MM.1S (cell line): ENCODE measurements at places on chromosomes 3 and 15.

- H3K27me3 ChIP-seq, result no peaks in the 10 kb centered on the region
- peaks cover 8% of the 10 kb centered on the region for H3K4me1 ChIP-seq
- H3K36me3 ChIP-seq, result 0 out of 2 replicates have a peak, but pooled peaks cover under 1% of the 10 kb centered on the region
- H3K4me3 ChIP-seq, result no peak overlapping the region
- DNase-seq, result no peak
Measured at GRCh38 chr3:197550489-197550888, 5.3 kb downstream of the BDH1 start.

- no peaks in the 10 kb centered on the region for H3K27me3 ChIP-seq
- H3K4me3 ChIP-seq, result no peak overlapping the region
- DNase-seq, result no peak
- H3K4me1 ChIP-seq, result no peaks in the 10 kb centered on the region
Measured at GRCh38 chr15:53713218-53713617, 46.2 kb downstream of the WDR72 start.

DNA sequence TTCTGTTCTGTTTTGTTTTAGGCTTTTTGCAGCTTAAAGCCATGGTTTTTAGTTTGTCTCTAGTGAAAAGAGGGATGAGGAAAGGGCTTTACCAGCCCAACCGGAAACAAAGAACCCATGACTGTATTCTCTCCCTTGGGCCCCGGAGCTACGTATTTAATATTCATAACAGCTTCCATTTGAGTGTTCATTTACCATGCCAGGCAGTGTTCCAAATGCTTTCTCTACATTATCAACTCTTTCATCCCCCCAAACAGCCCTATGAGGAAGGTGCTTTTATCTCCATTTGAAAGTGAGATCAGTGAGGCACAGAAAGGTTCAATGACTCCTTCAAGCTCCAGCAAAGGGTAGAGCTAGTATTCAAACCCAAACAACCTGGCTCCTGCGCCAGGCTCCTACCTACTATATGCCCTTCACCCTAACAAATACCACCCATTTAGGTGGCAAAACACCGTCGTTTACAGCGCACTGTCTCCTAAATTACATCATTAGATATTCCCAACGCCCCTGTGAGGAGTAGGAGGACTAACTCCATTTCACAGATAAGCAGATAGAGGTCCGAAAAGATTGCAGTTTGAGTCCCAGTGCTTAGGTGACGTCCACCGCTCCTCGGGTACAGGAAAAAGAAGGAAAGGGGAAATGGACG, 27.9 kb downstream of the GTPBP8 start:
- peak overlapping the region; percentile 88 for H3K4me3 ChIP-seq
- H3K4me1 ChIP-seq, result peaks cover 12% of the 10 kb centered on the region
- no peaks in the 10 kb centered on the region for H3K36me3 ChIP-seq
- H3K27me3 ChIP-seq, result no peaks in the 10 kb centered on the region

- H3K4me1 ChIP-seq, result no peaks in the 10 kb centered on the region
- H3K4me3 ChIP-seq, result no peak overlapping the region
- no peak for DNase-seq
- H3K36me3 ChIP-seq, result no peaks in the 10 kb centered on the region
- no peak overlapping the region for H3K27ac ChIP-seq
Measured at GRCh38 chr15:58361273-58361759, 70.5 kb upstream of the LIPC start.

DNA sequence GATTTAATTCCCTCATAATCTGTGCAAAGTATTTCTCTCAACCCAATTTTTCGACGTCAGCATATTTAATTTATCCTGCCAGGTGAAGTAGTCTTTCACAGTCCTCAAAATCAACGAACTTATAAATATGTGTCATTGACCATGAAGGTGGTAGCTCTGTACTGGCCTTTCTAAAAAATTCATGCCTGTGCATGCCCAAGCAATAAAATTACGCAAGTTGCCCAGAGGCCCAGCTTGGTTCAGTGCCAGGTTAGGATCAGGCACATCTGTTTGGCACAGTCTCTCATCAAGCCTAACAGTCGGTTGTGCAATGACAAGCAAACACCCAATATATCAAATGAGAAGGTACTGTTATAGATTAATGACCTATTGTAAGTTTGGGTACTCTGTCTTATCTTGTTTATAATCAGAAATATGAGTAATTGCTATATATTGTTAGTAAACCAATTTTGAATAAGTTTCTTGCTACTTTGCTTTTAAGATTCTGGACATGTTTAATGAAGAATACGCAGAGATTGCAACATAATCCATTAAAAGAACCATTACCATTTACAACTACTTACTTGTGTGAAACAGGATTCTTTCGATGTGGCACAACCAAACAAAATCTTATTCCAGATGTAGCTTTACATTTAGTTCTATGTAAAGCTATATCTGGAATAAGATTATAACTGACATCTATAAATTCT, 159.0 kb upstream of the IL12A start:
- no peak overlapping the region for H3K4me3 ChIP-seq
- no peaks in the 10 kb centered on the region for H3K4me1 ChIP-seq
- no peaks in the 10 kb centered on the region for H3K36me3 ChIP-seq
- no peak overlapping the region for H3K27ac ChIP-seq

GRCh38 chr3:53921296-53921695, 29.6 kb upstream of the SELENOK start:
- no peak for DNase-seq
- no peaks in the 10 kb centered on the region for H3K4me1 ChIP-seq
- H3K4me3 ChIP-seq, result no peak overlapping the region
- no peaks in the 10 kb centered on the region for H3K27me3 ChIP-seq

GRCh38 chr3:186932281-186933181, 2.2 kb downstream of the ST6GAL1 start:
- H3K27ac ChIP-seq, result peak overlapping the region; percentile 60; the same call in 1 of the 2 replicates
- peak overlapping the region; percentile 97 for H3K4me3 ChIP-seq
- peaks cover 8% of the 10 kb centered on the region; the same call in 1 of the 2 replicates for H3K4me1 ChIP-seq

DNA sequence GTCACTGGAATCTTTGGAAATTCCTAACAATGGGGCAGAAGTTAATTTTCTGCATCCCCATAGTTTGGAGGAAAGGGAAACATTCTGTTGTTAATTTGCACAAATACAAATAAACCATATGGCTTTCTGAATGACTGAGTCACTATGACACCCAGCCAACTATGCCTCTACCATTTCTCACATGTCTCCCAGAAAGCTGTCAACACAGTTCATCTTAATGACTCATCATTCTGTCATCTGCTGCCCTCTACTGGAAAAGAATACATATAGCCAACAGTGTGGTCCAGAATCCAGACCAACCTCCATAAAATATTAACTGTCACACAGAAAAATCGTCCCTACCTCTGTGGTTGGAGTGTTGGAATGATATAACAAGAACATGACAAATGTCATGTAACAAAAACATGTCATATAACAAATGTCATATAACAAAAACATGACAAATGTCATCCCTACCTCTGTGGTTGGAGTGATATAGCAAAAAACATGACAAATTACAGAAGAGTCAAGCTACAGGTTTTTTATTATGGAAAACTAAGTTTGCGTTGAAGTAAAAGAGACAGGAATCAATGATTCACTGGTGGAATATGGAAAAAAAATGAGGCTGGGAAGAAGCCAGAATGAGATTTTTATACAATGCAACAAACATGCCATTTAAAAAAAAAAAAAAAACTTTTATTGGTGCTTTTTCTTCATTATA, 47.7 kb upstream of the GYG1 start:
- no peaks in the 10 kb centered on the region for H3K4me1 ChIP-seq
- no peak overlapping the region for H3K4me3 ChIP-seq
- peak; percentile 86 for DNase-seq
- no peaks in the 10 kb centered on the region for H3K27me3 ChIP-seq

DNA sequence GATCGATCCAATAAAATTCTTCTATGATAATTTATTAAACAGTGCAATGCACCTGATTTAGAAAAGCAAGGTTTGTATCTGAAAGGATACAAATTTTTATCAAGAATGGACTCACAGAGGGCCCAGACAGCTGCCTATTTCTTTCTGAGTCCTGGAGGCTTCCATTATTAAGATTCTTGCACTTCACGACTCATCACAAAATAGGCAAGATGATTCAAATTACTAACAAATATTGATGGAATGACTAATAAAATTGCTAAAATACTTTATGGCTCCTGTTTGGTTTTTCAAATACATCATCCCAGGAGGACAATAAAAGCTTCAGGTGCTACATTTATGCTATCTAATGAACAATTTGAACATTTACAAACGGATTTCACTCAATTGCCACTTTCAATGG, 483.0 kb upstream of the AGTR1 start:
- no peak overlapping the region for H3K4me3 ChIP-seq
- DNase-seq, result no peak
- no peaks in the 10 kb centered on the region for H3K36me3 ChIP-seq
- H3K27me3 ChIP-seq, result no peaks in the 10 kb centered on the region
- no peaks in the 10 kb centered on the region for H3K4me1 ChIP-seq

GRCh38 chr3:188421836-188422540, 268.0 kb downstream of the LPP start:
- H3K36me3 ChIP-seq, result no peaks in the 10 kb centered on the region
- H3K4me1 ChIP-seq, result peaks cover 31% of the 10 kb centered on the region
- DNase-seq, result peak; percentile 74
- no peak overlapping the region for H3K4me3 ChIP-seq
- H3K27ac ChIP-seq, result peak overlapping the region; percentile 5; the same call in 1 of the 2 replicates

- H3K4me1 ChIP-seq, result no peaks in the 10 kb centered on the region
- no peak for DNase-seq
- no peak overlapping the region for H3K27ac ChIP-seq
- no peaks in the 10 kb centered on the region for H3K27me3 ChIP-seq
- H3K4me3 ChIP-seq, result no peak overlapping the region
Measured at GRCh38 chr3:187629711-187630110, 40.5 kb downstream of the SST start.

DNA sequence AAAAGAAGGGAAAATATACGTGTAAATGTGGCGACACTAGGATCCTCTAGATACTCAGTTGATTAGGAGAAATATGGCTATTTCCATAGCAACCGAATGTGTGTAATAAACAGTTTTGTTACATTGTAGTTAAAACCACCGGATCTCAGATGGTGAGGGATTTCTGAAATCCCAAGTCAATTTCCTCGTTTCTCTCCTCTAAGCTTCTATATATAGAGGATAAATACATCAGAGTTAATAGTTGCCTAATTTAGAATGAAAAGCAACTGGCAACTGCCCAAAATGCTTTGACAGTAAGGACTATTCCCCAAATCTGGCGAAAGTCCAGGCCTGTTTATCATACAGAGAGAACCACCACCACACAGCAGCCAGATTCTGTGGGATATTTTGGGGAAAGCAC, 112.6 kb downstream of the GABRB3 start:
- no peak for DNase-seq
- H3K4me1 ChIP-seq, result no peaks in the 10 kb centered on the region
- no peaks in the 10 kb centered on the region for H3K27me3 ChIP-seq
- no peaks in the 10 kb centered on the region for H3K36me3 ChIP-seq
- H3K27ac ChIP-seq, result no peak overlapping the region
- H3K4me3 ChIP-seq, result no peak overlapping the region

DNA sequence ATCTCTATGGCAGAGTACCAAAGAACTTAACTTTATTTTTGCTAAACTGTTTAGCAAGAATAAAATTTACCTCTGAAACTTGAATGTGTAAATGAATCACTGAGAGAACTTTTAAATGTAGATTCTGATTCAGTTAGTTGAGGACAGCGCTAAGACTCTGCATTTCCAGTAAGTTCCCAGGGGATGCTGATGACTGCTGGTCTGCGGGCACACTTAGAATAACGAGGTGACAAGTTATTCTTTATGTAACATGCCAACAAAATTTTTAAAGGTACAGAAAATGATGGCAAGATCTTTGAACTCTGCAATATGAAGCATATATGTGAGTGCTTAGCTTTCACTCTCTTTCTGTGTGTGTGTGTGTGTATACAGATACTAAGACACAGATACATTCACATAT, 56.4 kb downstream of the TGFBR2 start:
- H3K36me3 ChIP-seq, result no peaks in the 10 kb centered on the region
- H3K27me3 ChIP-seq, result no peaks in the 10 kb centered on the region
- no peak overlapping the region for H3K4me3 ChIP-seq

GRCh38 chr15:40323953-40324937, 753 bp downstream of the INAFM2 start:
- no peak overlapping the region for H3K27ac ChIP-seq
- H3K27me3 ChIP-seq, result no peaks in the 10 kb centered on the region
- peak; percentile 31 for DNase-seq
- H3K36me3 ChIP-seq, result no peaks in the 10 kb centered on the region
- H3K4me3 ChIP-seq, result peak overlapping the region; percentile 74
- peaks cover 50% of the 10 kb centered on the region for H3K4me1 ChIP-seq

DNA sequence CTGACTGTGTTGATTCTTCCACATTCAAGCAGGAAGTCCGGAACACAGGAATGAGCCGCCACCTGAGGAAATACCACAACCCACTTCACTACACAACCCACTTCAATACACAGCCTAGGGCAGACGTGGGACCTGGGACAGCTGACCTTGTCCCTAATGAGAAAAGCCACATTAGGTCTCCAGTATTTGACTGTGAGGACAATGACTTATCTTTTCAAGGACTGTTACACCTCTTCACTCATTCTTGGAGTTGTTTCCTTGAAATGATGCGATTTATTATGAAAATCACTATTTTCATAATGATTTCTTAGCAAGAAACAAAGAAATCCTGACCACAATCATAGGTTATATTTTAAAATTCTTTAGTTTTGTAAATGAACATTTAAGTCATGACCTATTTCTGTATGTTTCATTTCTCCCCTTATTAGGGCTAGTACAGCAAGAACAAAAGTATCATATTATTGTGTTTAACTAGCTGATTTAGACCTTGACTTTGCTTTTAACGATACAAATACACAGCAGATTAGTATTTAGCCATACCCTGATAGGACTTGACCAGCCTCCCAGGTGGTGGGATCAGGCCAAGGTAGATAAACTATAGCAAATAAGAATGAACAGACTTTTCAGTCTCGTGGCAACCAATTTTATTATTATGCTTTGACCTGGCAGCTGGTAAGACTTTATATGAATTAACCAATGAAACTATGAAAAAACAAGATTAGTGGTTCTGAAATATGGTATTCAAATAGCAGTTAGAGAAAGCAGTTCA, 6.0 kb downstream of the RAB27A start:
- peak overlapping the region; percentile 94; the same call in 1 of the 2 replicates for H3K27ac ChIP-seq
- no peaks in the 10 kb centered on the region for H3K27me3 ChIP-seq
- no peak for DNase-seq

- peak; percentile 79 for DNase-seq
- no peak overlapping the region for H3K27ac ChIP-seq
Measured at GRCh38 chr15:78422571-78423340, 15.3 kb upstream of the IREB2 start.

DNA sequence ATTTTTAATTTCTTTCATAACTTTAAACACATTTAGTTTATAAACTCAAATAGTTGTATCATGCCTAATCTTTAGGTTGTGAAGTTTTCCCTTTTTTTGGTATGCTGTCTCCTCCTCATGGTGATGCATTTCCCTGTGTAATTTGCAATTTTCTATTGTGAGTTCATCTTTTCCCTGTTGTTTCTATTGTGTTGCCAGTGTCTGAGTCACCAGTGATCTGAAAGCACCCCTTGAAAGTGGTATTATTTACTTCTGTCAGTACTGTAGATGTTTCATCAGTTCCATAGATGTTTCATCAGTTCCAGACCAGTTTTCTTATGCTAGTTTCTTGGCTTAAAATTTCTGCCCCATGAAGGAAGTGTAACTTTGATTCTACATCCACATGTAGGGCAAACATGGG, 80.6 kb downstream of the OXSM start:
- peaks cover 13% of the 10 kb centered on the region for H3K4me1 ChIP-seq
- H3K4me3 ChIP-seq, result no peak overlapping the region
- DNase-seq, result no peak
- 0 out of 2 replicates have a peak, but pooled peaks cover 5% of the 10 kb centered on the region for H3K27me3 ChIP-seq
- no peak overlapping the region for H3K27ac ChIP-seq
- no peaks in the 10 kb centered on the region for H3K36me3 ChIP-seq
